ENCODE measurements at places on chromosomes 6 and 20. TPM values are rescaled to one million over a fixed set of nuclear protein-coding genes. Genes with fewer than 3 reads are reported as not detected.

SIGLEC1 gene
- total RNA-seq, result 0.13 TPM

RIPPLY2 gene
- not detected for total RNA-seq

CTCFL gene
- not detected for total RNA-seq

CALHM5 gene
- total RNA-seq, result not detected

GNMT gene
- 0.57 TPM for total RNA-seq

SFT2D1 gene
- total RNA-seq, result 39.9 TPM

SPATA25 gene
- total RNA-seq, result 6.3 TPM

FARS2 gene
- total RNA-seq, result 25.1 TPM

KIAA0408 gene
- not detected for total RNA-seq

GRCh38 chr6:144647971-144648651 is 363.0 kb downstream of the UTRN start:
- DNase-seq, result no peak

DNA sequence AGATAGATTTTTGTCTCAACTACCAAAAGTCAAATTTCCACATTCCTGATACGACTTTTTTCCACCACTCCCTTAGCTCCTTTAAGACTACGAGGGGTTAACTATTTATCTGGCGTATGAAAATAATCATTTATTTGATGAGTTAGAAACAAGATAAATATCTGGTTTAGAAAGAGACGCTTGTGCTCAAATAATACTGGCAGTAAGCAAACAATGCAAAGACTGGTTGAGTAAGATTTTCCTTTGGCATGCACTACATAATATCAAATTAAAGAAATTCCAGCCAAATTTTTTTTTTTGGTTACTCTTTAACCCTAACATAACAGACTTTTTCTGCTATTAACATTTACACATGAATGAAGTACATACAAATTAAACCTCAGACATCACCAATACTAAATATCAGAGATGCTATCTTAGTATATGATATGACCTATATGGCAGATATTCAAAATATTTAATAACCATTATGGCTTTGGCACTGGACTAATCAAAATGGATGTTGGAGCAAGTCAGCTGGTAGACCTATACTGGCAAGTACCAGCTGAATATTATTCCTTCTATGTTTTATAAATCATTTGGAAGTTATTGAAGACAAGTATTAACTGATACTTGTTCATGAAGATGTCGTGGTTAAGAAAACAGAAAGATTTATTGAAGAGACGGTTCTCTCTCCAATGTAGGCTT is 345.3 kb downstream of the TFAP2B start:
- DNase-seq, result no peak

- DNase-seq, result no peak
Measured at GRCh38 chr20:5880326-5880725, 70.0 kb downstream of the TRMT6 start.

DNA sequence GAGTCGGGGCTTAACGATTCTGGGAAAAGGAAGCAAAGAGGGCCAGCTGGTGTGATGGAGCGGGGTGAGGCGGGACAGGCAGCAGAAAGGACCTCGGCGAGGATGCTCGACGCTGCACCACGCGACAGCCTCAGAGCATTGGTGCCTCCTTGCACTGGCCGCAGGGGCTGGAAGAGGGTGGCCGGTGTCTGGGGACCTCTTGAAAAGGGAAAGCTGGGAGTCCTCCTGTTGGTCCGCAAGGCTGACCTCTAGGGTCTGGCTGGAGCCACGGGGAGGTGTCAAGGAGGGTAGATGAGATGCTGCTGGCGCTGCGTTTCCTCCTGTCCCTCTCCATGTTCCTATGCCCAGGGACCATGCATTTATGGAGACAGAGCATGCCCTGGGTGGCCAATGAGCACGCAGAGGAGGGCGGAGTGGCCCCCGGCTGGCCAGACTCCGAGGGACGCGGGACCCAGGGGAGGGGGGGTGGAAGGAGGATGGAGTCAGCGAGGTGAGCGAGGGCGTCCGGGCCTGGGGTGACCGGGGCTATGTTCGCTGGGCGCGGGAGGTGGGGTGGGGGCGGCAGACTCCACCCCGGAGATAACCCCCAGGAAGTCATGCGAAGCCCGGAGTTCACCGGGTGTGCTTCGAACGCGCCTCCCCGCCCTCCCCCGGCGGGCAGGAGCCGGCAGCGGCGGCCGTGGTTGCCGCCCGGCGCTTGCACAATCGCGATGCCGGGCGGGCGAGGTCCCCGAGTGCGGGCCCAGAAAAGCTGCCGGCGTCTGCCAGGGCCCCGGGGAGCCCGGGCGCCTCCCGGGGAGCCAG is at the start of gene CYP24A1:
Gene CYP24A1, minus strand, starts transcription at position 334 of the 804 bp plus-strand sequence. CDS start 407 bp downstream, outside the sequence.
- peak; percentile 38 for DNase-seq

GRCh38 chr6:33683051-33683571 is 28.4 kb downstream of the UQCC2 start:
- DNase-seq, result no peak

DNA sequence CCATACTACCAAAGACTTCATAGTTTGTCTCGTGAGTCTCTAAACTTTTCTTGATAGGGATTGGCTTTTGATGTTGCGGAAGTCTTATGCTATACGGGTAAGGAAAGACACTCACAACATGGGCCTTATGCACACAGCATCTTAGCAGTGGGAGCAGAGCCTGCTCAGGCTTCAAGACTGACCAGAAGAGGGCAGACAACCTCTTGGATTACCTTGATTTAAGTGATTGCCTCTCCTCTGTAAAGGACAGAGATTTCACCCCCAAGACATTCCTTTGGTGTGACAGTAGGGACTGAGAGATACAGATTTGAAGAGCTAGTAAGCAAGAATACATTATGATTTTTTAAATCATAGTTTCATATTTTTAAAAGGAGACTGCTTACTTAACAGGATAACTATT is 71.0 kb upstream of the SAMD3 start:
- peak; percentile 15 for DNase-seq

GRCh38 chr6:140956571-140957369 is 1176.0 kb upstream of the GJE1 start:
- DNase-seq, result no peak

DNA sequence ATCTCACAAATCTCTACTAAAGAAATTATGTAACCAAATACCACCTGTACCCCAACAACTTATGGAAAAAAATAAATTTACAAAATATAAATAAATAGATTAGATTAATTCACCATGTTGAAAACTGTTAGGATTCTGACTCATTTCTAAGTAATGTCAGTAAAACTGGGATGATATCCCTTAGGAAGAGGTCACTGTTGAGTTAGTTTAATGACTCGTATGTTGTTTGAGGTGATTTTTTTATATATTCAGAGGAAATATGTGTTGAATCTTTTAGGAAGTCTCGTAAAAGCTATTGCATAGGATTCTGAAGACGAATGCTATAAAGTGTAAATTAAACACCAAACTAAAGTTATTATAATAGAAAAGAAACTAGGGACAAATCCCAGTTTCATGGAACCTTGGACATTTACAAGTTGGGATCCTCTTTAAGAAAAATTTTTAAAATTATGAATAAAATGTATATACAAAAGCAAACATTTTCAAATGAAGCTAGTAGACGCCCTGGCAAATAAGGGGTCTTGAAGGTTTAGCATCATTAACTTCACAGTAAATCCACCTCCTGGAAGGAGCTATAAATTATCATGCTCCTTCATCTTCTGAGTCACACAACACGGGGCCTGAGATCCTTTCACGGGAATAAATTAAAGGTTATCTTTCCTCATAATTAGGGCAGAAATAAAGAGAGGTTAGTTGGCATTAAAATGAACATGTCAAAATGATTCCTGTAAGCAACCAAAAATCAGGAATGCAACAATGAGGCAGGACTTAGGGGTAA is 37.0 kb upstream of the POU3F2 start:
- DNase-seq, result no peak

GRCh38 chr6:125279961-125280360 is 21.8 kb downstream of the HDDC2 start:
- no peak for DNase-seq

DNA sequence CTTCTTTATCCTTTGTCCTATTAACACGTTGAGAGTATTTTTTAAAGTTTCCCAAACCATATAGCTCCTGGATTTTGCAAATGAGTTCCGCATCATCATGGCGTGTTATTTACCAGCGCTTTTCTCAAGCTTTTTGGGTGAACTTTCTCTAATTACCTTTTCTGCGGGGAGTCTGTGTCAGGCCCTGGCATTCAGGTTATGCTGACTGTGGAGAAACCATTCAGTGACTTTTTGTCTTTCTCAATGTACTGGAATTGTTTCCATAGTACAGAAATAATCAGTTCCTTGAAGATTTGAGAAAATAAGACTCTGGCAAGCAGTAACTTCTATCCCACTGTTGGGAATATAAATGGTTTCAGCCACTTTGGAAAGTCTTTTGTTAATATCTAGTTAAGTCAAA is 115.3 kb downstream of the CDH26 start:
- DNase-seq, result no peak

GRCh38 chr6:20119485-20119884 is 92.8 kb downstream of the MBOAT1 start:
- no peak for DNase-seq

GRCh38 chr20:15921930-15922329 is 651.3 kb downstream of the KIF16B start:
- no peak for DNase-seq

GRCh38 chr6:11076540-11076939 is 17.1 kb upstream of the SMIM13 start:
- DNase-seq, result no peak
